ENCODE measurements at places on chromosomes 1 and 21. TPM values are rescaled to one million over a fixed set of nuclear protein-coding genes. Genes with fewer than 3 reads are reported as not detected.

Gene NUP210L
- not detected for total RNA-seq

Gene CDC42BPA
- total RNA-seq = 11.7 TPM

Gene LRRC7
- total RNA-seq = not detected

Gene TRIM46
- 2.0 TPM for total RNA-seq

Gene CTH
- total RNA-seq = 1.9 TPM

Gene IL23R
- not detected for total RNA-seq

Gene HSPA6
- 7.1 TPM for total RNA-seq

Gene SHE
- total RNA-seq = 0.16 TPM

Gene FHAD1
- total RNA-seq = 0.39 TPM

Gene IQGAP3
- total RNA-seq = 19.1 TPM

Gene TCHHL1
- not detected for total RNA-seq

Gene PAPPA2
- total RNA-seq = 0.02 TPM

Measured in A549 treated with AZD2906 at 1 μM for 4 hours (cell line).